Airway epithelial cell (primary cell): ENCODE measurements at places on chromosomes 1 and 21. TPM values are rescaled to one million over a fixed set of nuclear protein-coding genes. Genes with fewer than 3 reads are reported as not detected.

Gene RPE65
- total RNA-seq = not detected in 2 replicates

Gene NSUN4
- 14.3 and 15.9 TPM in 2 replicates for total RNA-seq

Gene UBE2U
- not detected in 2 replicates for total RNA-seq

Gene RGSL1
- not detected in 2 replicates for total RNA-seq

Gene HLX
- 0.42 and 2.5 TPM in 2 replicates for total RNA-seq

Gene ABCG1
- total RNA-seq = 8.7 and 9.7 TPM in 2 replicates

Gene GJB3
- 115 and 159 TPM in 2 replicates for total RNA-seq

Gene MTFR1L
- 29.8 and 31.7 TPM in 2 replicates for total RNA-seq

Gene SMG7
- 11.5 and 21.6 TPM in 2 replicates for total RNA-seq

Gene RAB7B
- total RNA-seq = 35.4 and 45.1 TPM in 2 replicates

Gene MT1HL1
- not detected in 2 replicates for total RNA-seq

Gene AGMAT
- total RNA-seq = 0.70 and 0.99 TPM in 2 replicates

Gene GPA33
- not detected in 2 replicates for total RNA-seq

Gene PTAFR
- total RNA-seq = 7.2 and 13.1 TPM in 2 replicates

Gene PYHIN1
- total RNA-seq = not detected in 2 replicates

Gene SAMSN1
- total RNA-seq = not detected in 2 replicates

Gene ETNK2
- total RNA-seq = 17.7 and 21.6 TPM in 2 replicates

Gene LACTBL1
- total RNA-seq = not detected in 2 replicates

Gene PLD5
- total RNA-seq = 0.84 and 1.4 TPM in 2 replicates

Gene OPTC
- total RNA-seq = not detected in 2 replicates
